ENCODE measurements at places on chromosomes 2 and 18. TPM values are rescaled to one million over a fixed set of nuclear protein-coding genes. Genes with fewer than 3 reads are reported as not detected.
A peak's percentile ranks its signal among the peaks of the same experiment; 100 is the strongest.

NT5C1B gene
- total RNA-seq: not detected

AQP12A gene
- not detected for total RNA-seq

LOXHD1 gene
- total RNA-seq: not detected

NR4A2 gene
- total RNA-seq: 0.96 TPM

CDK15 gene
- 67.0 TPM for total RNA-seq

C1QL2 gene
- total RNA-seq: not detected

PFN4 gene
- total RNA-seq: 2.4 TPM

ATP8B1 gene
- total RNA-seq: 12.5 TPM

TMEM185B gene
- 34.5 TPM for total RNA-seq

DNA sequence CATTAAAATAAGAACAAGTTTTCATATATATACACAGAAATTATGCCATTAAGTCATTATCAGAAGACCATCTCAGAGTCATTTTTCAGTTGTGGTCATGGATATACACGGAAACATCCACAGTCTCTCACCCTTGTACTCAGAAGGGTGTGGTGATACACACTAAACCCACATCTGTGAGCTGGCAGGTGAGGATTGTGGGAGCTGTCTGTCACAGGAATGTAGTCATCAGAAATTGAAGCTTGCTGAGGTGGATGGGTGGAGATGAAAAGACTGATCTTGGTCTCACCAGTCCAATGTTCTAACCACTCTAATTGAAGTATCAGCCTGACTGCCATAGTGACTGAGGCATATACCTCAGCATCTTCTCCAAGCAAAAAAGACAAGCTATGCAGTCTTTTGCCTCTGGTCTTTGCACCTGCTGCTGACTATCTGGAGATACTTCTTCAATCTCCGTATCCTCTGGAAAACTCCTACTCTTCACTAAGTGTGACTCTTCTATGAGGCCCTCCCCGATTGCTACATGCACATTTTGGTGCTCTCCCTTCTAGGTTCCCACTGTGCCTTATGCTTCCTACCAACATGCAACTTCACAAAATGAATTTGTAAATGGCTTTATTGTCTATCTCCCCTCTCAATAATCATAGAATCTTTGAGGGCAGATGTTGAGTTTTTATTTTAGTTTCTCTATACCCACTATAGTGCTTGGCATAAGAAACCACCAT lies 232.8 kb downstream of the DYM start:
- DNase-seq: no peak

GRCh38 chr2:18067588-18068384 lies 189.3 kb downstream of the KCNS3 start:
- peak; percentile 48 for DNase-seq

DNA sequence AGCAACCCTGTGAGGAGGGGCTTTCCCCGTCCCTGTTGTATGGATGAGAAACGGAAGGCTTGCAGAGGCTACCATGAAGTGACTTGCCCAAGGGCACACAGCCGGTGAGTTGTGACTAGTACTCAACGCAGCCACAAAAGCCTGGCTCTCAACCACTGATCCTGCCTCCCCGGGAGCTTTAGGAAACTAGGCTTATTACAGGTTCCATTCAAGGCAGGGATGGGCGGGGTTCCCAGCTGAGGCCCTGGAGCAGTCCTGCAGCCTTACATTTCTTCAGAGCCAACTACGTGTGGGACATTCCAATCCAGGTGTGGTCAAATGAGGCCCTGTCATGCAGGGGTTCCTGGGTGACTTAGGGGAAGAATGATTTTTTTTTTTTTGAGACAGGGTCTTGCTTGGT lies 59.6 kb downstream of the MEX3C start:
- DNase-seq: peak; percentile 88

DNA sequence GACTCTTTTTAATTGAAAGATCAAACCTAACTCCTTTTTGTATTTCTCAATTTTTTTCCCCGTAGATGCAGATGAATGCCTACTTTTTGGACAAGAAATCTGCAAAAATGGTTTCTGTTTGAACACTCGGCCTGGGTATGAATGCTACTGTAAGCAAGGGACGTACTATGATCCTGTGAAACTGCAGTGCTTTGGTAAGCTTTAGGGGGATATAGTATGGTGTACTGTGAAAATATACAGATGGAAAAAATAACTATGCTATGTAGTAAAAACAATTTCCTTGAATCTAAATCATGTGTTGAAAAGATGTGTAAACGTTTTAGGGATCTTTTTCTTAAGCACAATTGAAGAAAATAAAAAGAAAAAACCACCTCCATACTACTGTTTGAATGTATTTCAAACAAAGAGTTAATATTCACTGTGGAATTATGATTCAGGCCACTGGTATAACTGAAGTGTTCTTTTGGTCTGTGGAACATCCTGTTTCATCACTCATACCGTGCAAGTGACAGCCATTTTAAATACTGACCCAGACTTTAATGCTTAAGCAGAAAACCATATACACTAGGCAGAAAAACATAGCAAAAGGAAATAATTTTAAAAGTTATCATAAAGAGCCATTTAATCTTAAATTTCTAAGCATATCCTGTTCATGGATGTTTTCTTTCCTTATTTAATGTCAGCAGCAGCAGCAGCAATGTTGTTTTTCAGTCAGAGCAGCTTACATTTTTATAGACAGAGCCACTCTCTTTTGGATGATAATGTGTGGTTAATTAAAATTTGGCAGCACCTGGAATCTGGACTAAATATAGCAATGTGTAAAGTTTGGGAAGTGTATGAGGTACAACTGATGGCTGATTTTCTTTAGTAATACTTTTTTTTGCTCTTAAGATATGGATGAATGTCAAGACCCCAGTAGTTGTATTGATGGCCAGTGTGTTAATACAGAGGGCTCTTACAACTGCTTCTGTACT lies 112.8 kb upstream of the RASGRP3 start:
- peak; percentile 78 for DNase-seq

DNA sequence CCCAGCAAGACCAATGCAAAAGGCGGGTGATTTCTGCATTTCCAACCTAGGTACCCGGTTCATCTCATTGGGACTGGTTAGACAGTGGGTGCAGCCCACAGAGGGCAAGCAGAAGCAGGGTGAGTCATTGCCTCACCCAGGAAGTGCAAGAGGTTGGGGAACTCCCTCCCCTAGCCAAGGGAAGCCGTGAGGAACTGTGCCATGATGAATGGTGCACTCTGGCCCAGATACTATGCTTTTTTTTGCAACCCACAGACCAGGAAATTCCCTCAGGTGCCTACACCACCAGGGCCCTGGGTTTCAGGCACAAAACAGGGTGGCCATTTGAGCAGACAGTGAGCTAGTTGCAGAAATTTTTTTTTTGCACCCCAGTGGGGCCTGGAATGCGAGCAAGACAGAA lies 662.6 kb upstream of the ACVR2A start:
- peak; percentile 50 for DNase-seq

DNA sequence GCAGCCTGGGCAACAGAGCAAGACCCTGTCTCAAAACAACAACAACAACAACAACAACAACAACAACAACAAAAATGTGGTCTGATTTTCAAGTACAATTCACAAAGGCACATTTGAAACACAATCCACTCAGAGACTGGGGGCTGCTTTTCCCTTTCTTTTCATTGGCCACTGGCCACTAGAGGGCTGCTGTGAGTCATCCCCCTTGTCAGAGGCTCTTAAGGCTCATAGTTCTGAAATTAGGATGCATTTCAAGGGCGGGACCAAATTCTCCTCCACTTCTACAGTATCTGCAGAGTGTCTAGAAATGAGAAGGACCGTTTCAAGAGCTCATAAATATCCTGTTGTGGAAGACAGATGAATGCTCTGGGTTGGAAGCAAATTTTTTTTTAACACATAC lies 285.4 kb downstream of the NRXN1 start:
- no peak for DNase-seq

DNA sequence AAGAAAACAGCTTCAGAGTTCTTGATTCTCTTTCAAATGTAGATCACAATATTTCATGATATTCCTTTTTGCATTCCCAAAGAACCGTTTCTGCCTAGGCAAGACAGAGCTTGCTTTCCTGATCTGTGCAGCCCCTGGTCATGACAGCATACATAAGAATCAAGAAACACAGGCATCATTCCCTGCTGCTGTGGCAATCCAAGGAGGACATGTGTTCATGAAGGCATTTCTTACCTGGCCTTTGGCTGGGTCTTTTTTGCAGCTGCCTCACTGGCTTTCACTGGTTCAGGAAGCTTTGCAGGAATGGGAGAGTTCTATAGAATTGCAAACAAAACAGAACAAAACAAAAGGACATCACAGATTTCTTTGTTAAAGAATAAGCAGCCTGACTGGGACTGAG lies 87.6 kb upstream of the NFU1 start:
- no peak for DNase-seq

DNA sequence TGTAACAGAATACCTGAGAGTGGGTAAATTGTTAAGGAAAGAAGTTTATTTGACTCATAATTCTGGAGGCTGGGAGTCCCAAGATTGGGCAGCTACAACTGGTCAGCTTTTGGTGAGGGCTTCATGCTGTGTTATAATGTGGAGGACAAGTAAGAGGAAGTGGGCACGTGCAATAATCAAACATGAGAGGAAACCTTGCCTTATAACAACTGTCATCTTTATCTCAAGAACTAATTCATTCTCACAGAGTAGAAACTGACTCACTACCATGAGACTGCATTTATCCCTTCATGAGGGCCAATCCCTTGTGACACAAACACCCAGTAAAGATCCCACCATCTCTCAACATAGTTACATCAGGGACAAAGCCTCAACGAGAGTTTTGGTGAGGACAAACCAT lies 318.1 kb upstream of the NT5C1B start:
- no peak for DNase-seq

- no peak for DNase-seq
Measured at GRCh38 chr2:132599556-132599955, 70.4 kb downstream of the LYPD1 start.

DNA sequence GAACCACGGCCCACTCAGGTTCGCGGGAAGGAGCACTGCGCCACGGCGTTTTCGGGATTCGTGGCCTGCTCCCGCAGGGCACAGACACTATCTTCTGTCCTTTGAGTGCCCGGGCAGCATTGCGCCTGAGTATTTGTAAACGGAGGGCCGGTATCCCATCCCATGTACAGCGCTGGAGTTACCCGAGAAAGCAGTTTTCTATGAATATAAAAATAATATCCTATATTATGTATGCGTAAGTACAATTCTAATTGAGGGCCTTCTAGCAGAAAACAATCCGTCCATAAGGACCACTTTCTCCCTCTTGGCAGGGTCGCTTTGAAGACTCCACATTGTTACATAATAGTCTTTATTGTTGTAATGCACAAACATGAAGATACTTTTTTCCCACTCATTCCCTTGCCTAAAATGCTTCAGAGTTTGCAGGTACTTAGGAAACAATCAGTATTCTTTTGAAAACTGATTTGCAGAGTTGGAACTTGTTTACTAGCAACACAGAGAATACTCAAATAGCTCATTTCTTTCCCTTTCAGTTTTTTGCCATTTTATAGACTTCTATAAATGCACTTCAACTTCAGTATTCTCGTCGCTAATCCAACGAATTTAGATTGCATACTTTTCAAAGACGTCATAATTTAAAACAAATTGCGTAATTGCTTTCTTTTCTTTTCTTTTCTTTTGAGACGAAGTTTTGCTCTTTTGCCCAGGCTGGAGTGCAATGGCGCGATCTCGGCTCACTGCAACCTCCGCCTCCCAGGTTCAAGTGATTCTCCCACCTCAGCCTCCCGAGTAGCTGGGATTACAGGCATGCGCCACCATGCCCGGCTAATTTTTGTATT lies 1.0 kb upstream of the REV1 start:
- no peak for DNase-seq

DNA sequence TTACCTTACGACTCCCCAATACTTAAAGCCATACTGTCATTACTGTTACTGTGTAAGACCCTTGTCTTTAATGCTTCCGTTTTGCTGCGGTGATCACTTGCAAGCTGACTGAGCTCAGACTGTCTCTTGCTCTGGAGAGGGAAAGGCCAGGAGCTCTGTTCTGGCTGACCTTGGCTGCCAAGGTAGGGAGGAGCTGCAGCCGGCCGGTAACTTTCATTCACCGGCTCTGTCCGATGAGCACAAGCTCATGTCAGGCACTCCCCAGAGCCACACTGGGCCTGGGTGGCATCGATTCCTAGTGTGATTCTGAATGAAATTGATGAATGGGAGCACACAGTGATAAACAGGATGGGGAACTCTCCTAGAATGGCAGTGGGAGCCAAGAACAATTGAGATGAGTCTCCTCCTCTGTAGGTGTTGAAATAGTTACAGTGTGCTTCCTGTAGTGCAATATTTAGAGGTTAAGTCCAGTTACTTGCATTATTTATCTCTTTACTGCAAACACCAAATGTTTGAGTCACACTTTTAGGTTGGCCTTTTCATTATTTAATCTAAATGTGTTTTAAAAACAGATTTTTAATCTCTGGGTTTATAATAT lies 100.9 kb downstream of the ATP9B start:
- DNase-seq: no peak

- DNase-seq: no peak
Measured at GRCh38 chr2:232328032-232328422, 50.5 kb upstream of the ALPP start.

DNA sequence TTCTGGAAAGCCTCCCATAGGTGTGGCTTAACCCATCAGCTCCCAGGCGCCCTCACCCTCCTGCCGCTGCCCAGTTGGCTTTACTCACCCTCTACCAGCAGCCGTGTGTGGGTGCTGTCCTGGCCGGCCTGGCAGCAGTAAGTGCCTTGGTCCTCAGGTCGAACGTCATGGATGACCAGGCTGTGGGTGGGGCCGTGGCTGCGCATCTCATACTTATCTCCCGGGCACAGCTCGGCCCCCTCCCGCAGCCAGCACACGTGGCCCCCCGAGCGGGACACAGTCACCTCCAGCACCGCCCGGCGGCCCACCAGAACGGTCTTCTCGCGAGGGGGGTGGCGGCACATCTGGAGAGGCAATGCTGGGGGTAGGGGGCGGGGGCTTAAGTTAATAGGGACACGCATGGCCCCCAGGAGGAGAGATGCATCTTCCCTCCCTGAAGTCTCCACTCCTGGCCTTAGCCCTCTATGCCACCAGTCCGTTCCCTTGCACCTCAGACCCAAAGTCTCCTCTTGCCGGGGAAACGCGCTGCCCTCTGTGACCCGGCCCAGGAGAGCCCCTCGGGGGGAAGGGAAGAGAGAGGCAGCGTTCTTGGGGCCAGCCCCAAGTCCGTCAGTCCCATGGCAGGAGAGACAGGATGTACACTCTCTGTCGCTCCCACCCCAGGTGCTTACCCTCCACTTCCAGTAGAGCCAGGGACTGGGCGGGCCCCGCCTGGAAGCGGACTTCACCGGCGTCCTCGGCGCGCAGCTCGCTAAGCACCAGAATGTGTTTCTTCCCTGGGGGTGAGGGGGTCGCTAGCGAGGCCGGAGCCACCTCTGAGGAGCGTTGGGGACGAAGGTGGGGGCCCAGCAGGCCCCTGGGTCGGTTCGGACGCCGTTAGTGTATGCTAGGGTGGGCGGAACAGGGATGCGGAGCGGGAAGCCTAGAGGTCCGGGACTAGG lies 7.9 kb downstream of the TMEM198 start:
- DNase-seq: peak; percentile 67

All from RPMI7951 (cell line).